ENCODE measurements at places on chromosomes 1 and 21.

- no peak for DNase-seq
Observed at GRCh38 chr1:151790940-151791651, 796 bp upstream of the TDRKH start.

DNA sequence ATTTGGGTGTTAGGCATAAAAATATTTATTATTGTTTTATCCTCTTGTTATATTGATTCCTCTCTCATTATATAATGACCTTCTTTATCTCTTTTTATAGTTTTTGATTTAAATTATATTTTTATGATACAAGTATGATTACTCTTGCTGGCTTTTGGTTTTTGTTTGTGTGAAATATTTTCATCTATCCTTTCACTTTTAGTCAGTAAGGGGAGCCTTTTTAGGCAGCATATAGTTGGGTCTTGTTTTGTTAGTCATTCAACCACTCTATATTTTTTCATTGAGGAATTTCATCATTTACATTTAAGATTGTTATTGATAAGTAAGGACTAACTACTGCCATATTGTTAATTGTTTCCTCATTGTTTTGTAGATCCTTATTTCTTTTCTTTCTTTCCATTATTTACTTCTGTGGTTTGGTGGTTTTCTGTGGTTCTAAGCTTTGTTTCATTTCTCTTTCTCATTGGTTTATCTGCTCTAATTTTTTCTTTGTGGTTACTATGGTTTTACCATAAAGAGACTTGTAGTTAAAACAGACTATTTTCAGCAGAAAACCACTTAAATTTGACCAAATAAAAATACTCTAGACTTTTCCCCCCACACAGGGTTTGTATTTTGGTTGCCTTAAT, 593.1 kb downstream of the NUF2 start:
- DNase-seq, result no peak

DNA sequence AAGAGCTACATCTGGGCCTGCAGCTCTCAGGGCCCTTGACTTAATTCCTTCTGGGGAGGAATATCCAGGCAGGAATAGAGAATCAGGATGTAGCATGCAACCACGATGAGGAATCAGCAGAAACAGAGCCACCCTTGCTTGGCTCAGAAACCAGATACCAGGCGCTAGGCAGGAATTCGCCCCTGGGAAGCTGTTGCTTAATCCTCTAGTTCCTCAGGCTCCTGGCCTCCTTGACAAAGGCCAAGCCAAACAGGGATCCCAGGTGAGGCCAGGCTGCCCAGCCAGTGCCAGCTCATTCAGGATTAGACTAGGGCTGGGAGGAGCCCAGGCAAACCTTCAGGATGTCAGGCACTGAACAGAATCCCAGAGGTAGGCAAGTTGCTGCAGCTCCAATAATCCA, 48.2 kb upstream of the IRF2BP2 start:
- peak; percentile 74 for DNase-seq

- DNase-seq, result peak; percentile 54
Observed at GRCh38 chr1:119959268-119960220, 63.2 kb upstream of the ADAM30 start.

DNA sequence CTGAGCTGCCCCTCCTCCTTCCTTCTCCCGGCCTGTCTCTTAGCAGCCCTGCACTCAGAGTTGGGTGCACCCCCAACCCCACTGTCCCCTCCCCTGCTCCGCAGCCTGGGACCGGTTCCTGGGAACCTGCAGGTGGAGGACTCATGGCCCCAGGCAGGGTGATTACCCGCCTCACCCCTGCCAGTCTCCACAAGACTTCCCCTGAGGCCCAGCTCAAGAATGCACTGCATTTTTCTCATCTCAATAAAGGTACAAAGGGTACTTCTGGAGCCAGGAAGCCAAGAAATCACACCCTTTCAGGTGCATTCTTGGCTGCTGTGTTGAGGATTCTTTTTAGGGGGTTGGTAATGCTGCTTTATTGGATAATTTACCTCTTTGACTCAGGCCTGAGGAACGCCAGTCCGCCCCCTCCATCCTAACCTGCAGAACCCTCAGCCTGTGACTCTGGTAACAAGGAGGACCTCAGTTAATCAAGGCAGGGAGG, 126.3 kb upstream of the TMPRSS2 start:
- no peak for DNase-seq

DNA sequence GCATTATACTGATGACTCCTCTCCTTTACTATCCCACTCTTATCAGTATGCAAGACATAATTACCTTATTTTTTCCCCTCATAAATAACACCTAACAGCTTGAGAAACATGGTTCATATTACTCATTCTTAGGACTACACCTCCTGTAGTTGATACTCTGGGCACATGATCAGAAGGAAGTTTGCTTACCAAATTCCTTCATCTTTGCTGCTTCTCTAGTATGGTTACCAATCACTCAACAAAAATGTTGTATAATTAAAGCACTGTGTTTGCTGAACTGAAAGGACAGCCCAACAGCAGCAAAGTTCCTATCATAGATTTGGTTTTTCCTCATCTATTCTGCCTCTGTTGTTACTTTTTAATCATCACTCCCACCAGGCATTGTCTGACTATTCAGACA, 586.3 kb downstream of the LRRIQ3 start:
- no peak for DNase-seq

- peak; percentile 8 for DNase-seq
Observed at GRCh38 chr1:32618673-32619221, 31.6 kb downstream of the ZBTB8OS start.

DNA sequence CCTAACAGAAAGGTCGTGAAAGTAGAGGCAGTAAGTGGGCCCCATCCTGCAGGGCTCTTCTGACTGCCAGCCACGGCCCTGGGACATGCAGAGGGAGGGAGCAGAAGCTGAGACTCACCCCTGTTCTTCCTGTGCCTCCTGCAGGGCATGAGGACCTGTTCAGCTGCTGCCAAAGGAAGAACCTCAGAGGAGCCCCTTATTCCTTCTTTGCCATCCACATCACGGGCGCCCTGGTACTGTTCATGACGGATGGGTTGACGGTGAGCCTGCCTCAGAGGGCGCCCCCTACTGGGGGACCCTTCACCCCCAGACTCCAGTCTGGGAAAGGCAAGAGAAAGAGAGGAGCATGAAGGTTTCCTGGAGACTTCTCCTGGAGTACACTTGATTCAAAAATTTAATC, 47.1 kb downstream of the ELK4 start:
- no peak for DNase-seq

GRCh38 chr1:114094675-114095074, 59.0 kb downstream of the SYT6 start:
- DNase-seq, result no peak

DNA sequence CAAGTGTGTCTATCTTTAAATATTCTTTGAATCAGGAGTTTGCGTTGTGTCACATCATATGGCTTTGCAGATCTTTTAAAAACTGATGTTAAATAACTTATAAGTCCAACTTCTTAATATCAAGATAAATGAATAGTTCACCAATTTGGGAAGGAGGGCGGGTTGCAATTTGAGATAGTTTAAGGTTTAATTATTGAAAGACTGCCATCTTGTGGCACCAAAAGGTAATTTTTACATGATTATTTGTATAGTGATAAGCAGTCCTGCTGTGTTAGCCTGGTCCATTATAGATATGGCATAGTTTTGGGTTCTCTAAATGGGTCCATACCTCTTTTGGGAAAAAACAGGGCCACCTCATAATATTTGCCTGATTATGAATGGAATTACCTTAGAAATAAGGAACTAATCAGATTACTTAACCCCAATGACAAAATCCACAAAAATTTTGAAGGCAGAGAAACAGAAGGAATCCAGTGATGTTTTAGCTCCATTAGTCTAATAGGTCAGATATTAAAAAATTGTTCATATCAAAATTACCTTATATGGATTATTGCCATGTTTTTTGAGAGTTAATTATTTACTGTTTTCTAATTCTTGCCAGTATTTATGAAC, 64.3 kb downstream of the PRKAA2 start:
- DNase-seq, result peak; percentile 62

GRCh38 chr1:79373481-79374125, 367.1 kb upstream of the ADGRL4 start:
- DNase-seq, result peak; percentile 36

- DNase-seq, result no peak
Observed at GRCh38 chr21:44643741-44644310, 2.4 kb upstream of the KRTAP10-11 start.

GRCh38 chr1:160097151-160097910, 1.1 kb downstream of the IGSF8 start:
- no peak for DNase-seq

DNA sequence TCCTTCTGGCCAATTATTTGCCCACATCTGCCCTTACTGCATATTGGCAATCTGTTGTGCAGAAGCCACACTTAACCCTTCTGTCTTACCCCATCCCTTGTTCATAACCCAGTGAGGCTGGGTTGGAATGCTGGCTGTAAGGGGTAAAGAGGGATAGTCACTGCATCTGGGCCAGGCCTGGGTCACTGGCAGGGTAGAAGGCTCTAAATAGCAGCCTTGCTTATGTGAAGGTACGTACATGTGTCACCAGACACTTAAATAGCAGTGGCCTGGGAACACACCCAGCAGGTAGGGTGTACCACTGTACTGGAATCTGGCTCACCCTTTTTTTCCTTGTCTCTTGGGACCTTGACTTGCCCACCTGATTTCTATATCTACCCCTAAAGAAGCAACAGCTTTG, 9.9 kb upstream of the TARS2 start:
- DNase-seq, result no peak

DNA sequence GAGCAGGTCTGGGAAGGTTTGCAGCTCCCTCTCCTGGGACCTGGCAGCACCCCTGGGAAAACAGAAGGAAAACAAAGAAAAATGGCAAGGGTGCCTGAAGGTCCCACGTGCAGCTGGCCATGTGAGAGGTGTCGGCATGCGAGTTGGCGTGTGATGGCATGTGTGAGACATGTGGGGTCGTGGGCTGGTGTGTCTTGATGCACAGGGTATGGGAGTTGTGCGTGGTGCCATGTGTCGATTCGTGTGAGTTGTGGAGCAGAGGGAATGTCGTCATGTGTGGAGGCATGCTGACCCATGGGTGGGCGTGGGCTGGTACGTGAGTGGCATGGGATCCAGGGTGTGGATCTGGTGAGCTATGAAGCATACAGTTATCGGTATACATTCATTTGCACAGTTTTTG, 1.3 kb downstream of the HPCA start:
- no peak for DNase-seq

DNA sequence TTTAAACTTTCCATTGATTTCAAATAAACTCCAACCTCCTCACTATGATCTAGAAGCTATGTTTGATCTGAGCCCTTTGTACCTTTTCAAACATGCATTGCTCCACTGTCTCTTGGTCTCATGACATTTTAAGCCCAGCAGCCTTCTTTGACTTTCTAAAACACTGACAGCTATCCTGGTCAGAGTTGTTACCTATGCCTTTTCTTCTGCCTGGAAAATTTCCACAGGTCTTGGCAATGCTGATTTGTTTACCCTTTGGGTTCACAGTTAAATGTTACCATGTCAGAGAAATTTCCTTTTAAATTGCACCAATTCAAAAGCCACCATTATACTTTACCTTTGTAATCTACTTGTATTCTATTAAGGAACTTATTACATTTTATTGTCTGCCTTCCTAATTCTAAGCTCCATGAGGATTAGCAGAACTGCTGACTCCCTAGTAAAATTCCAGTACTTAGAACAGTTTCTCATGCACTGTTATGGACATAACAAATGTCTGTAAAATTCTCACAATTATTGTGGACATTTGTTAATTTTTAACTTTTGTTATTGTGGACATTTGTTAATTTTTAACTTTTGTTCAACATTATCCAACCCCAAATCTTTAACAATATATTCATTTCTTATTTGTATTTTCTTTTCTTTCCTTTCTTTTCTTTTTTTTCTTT, 1064.4 kb downstream of the NCAM2 start:
- no peak for DNase-seq

DNA sequence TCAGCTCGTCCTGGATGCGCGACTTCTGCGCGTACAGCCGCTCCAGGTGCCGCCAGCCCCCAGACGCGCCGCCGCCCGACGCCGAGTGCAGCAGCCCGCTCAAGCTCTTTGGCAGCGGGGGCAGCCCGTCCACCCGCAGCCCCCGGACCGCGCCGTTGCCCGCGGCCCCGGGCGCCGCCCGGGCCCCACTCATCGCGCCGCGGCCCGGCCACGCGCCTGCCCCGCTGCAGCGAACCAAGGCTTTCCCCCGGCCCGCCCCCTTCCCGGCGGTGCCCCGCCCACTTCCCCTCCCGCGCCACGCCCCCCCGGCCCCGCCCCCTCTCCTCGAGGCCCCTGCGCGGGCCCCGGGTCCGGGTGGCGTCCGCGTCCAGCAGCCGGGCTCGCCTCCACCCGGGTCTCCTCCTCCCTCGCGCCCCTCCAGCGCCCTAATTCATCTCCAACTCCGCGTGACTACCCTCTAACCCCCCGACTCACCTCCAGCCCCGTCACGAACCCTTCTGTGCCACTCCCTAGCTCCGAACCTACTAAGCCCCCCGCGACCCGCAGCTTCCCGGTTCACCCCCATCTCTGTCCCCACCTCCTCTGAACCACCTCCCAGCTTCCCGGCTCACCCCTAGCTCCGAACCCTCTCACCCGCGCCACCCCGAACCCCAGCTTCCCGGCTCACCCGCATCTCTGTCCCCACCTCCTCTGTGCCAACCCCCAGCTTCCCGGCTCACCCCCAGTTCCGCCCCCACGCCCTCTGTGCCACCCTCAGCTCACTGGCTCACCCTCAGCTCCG, at the start of gene FAM89A:
FAM89A (minus strand) TSS at position 236 of the 781 bp plus-strand sequence; CDS start at position 193, 43 bp downstream.
- peak; percentile 36 for DNase-seq

GRCh38 chr1:204342310-204342709, 17.4 kb downstream of the PLEKHA6 start:
- no peak for DNase-seq

GRCh38 chr1:50091068-50091467, 17.7 kb upstream of the ELAVL4 start:
- no peak for DNase-seq

- DNase-seq, result peak; percentile 42
Observed at GRCh38 chr1:37602750-37603694, 7.3 kb upstream of the GNL2 start.

DNA sequence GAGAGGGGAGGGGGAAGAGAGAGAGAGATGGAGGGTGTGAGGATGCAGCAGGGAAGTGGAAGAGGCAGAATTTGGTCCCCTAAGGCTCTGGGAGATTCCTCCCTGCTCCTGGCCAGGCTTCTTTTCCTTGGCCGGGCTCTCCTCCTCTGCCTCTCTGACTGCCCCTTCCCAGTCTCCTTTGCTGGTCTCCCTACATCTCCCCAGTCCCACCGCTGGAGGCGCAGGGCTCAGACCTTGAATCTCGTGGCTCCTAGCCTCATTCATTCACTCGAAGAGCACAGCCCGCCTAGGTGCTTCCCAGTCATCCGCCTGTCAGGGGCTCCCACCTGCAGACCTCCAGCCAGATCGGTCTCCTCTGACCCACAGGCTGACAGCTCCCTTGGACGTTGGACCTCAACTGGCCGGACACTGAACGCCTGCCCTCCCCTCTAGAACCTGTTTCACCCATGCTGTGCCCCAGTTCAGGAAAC, 76.5 kb downstream of the VWA5B1 start:
- DNase-seq, result peak; percentile 56

GRCh38 chr21:34280959-34281358, 82.8 kb upstream of the KCNE2 start:
- DNase-seq, result no peak

GRCh38 chr21:42431196-42431595, 27.5 kb downstream of the UBASH3A start:
- no peak for DNase-seq

- no peak for DNase-seq
Observed at GRCh38 chr1:34753163-34753562, 1.7 kb upstream of the GJB5 start.

Data from fibroblast of skin of back (primary cell).